ENCODE measurements at places on chromosomes 2 and 18.

DNA sequence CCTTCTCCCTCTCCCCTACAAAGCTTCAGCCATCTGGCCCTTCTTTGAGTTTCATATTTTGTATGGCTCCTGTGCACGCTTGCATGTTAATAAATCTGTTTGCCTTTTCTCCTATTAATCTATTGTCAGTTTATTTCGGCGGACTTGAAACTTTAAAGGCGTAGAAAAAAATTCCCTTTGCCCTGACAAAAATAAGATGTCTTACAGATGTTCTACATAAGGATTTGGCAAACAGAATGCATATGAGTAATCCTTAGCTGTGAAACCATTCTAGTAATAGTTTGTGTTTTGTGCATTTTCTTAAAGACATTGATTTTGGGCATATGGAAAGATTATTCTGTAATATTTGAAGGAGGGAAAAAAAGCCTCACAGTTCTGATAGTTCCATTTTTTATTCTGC, 15.0 kb upstream of the BMPR2 start:
- no peak for DNase-seq

GRCh38 chr2:14245901-14246300, 386.6 kb upstream of the LRATD1 start:
- DNase-seq: no peak

DNA sequence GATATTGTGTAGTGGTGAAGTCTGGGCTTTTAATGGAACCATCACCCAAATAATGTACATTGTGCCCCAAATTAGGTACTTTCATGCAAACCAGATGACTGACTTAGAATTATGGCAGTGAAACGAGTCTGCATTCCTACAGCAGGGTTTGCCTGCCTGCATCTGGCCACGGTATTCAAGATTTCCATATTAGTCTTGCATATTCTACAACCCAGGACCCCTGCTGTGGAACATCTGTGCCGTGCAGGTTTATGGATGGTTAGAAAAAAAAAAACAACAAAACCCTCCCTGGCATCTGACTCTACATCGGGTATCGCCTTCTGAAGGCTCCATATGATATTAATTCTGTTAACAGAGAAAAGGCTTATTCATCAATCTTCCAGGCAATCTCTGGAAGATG, 394.8 kb downstream of the DCDC2C start:
- no peak for DNase-seq

GRCh38 chr2:65309699-65310098, 82.1 kb downstream of the ACTR2 start:
- no peak for DNase-seq

- no peak for DNase-seq
These were observed 131.3 kb downstream of the CCBE1 start for GRCh38 chr18:59565957-59566356.

DNA sequence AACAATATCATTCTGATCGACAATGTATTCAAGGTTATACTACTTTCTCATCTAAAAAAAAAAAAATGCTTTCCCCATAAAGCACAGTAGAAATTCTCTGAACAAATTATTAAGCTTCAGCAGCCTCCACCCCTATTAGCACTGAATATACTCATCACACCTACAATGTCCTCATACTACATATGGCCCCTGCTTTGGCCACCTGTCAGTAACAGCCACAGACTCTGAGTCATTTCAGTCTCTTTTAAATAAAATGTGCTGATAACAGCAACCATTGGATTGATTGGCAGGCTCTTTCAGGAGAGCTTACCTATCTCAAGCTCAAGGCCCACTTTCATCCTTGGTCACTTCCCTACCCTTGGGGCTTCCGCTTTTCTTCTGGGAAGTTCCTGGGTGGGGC, 236.7 kb downstream of the TMX3 start:
- DNase-seq: no peak

DNA sequence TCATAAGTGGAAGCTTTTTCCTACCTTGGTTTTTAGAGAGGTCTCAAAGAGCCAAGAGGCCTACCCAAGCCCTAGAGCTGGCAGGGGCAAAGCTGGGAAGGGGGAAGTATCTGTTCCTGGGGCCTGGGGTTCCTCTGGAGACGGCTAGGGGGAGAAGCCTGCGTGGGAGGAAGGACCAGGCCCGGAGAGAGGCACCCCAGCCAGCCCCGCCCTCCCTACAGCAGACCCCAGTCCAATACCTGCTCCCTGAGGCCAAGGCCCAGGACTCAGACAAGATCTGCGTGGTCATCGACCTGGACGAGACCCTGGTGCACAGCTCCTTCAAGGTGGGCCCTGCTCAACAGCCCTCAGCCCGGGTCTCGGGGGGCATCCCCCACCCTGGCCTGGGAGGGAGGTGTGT, 2.2 kb downstream of the CTDSP1 start:
- no peak for DNase-seq

DNA sequence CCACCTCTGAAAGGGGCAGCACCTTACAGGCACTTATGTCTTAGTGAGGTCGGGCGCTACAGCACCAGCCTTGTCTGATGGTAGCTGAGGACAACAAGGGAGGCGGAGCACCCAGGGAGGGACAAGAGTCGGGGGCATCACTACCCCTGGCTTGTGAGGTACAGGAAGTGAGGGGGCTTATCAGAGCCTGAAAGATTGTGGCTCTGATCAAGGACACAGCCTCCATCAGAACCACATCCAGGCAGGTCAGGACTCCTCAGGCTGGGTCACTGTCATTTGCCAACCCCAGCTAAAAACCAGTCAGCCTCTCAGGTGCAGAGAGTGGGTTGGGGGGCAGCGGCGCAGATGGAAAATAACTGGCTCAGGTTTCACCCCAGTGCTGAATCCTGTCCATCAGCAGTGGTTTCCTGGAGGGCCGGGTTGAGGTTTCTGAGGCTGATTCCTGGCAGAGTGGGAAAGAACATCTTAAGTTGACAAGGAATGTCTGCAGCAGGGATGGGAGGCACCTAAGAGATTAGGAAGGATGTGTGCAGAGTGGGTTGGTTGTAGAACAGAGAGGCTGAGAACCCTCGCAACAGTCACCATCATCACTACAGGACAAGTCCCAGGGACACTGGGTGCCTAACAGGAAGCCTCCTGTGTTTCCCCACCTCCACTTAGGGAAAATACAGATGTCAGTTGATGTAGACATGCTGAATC, 45.3 kb downstream of the FBLN7 start:
- DNase-seq: no peak

- DNase-seq: no peak
These were observed 665.7 kb downstream of the TMEM182 start for GRCh38 chr2:103427567-103427966.

GRCh38 chr18:54261894-54262293, 7.4 kb upstream of the POLI start:
- DNase-seq: peak; percentile 47

DNA sequence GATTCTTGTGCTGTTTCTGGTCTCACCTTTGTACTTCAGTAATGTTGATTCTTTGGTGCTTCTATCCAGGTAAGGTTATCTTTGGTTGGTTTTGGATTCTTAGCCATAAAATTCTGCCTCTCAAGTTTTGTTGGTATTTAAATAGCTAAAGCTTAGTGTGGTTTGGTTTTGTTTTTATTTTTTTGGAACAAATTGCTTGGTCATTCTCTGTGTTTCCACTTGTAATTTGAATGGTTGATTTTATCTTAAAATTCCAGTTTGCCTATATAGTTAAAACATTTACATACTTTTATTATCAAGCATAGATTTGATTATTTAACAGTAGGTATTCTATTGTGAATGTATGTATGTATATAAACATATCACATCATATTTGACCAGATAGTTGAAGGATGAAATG, 6.6 kb downstream of the NCOA1 start:
- no peak for DNase-seq

DNA sequence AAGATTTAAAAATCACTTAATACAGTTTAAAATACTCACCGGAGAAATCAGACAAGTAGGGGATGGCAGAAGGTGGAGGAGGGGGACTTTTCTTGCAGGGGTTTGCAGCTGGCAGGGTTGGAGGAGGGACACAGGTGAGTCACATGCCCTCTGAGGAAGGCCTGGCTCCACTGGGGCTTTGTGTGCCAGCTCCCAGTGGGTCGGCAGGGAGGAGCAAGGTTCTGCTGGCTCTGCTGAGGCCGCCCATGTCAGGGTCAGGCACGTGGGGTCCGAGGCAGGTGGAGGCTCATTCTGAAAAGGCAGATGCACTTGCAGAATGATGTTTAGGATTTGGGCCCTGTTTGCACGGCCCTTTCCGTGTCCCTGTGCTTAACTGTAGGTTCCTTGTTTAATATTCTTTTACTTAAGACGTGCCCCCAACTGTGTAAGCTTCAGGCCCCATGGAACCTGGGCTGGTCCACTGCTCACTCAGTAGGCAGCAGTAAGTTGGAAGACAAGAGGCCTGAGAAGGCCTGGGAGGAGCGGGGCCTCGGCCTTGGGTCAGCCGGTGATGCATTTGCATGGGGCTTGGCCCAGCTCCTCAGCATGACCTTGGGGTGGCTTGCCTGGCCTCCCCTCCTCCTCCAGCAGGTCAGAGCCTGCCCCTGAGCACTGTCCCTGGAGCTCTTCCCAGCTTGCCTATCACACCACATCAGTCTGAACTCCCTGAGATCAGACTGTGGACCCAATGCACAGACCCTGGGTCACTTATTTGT, 141.0 kb downstream of the GLI2 start:
- DNase-seq: no peak

- DNase-seq: no peak
These were observed 437.0 kb downstream of the PARD3B start for GRCh38 chr2:204982303-204982702.

DNA sequence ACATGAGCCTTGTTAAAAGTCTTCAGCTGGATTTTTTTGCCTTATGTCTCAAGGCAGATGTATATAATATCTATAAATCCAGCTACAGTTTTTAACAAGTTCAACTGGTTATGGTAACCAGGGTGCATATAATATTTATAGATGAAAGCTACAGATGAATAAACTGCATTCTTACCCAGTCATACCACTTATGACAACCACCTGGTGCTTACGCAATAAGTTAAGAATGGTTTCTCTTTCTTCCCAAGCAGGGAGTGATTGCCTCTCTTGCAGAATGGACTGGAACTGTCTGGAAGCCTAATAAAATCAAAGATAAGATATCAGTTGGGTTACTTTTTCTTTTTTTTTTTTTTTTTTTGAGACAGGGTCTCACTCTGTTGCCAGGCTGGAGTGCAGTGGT, 19.6 kb downstream of the DHX57 start:
- DNase-seq: no peak

DNA sequence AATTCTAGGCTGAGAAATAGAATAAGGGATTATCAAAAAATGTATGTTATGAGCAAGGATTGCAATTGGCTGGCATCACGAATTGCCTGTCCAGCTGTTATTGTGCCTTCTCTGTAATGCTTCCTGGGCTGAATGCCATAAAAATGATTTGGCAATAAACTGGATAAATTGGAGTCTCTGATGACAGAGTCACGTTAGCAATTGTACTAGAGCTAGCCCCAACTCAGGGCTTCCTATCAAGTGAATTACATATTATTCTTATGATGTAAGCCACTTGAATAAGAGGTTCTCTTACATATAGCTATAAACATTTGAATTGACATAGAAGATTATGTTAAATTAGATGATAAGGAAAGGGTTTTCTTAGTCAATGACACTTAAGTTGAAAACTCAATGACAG, 607.5 kb upstream of the REG3G start:
- DNase-seq: no peak

- no peak for DNase-seq
These were observed 219.3 kb downstream of the NEDD4L start for GRCh38 chr18:58263055-58263957.

DNA sequence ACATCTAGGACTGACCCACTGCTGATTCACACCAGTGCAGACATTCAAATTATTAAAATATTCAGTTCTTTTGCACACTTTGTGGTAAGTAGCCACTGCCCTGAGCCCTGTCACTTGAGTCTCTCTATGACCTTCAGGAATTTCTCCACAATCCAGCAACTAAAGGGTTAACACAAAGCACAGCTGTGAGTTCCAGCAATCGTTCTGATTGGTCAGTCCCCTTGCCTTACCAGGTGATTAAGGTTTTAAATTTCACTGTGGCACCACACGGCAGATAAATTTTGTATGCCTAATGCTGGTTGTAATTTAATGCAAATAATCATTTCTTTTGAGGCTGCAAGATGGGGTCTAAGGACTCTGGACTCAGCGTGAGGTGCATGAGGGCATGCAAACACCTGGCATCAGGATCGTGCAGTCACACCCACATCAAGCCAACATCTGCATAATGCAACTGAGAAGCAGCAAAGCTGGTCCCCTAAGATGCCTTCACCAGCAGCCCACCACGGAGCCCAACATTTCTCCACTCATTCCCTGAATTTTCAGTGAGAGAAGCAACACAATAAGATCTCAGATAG, 36.6 kb downstream of the SLC14A1 start:
- no peak for DNase-seq

DNA sequence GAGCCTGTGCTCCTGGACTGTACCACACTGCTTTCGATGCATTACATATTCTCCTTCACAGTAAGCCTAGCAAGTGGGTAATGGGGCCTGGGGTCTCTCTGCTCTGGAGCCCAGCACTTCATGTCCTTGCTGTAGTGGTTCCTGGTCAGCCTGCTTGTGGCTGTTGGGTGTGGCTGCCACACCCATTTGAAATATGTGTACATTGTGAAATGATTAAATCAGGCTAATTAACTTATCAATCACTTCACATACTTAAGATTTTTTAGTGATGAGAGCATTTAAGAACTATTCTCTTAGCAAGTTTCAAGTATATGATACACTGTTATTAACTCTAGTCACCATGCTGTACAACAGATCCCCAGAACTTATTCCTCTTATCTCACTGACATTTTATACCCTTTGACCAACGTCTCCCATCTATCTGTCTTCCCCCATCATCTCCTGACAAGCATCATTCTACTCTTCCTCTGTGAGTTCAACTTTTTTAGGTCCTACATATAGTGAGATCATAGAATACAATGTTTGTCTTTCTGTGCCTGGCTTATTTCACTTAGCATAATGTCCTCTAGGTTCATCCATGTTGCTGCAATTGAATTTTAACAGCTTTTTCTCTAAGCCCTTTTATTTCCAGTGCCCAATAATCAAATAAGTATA, 92.1 kb downstream of the LYPD6 start:
- no peak for DNase-seq

GRCh38 chr2:197559681-197560080, 43.8 kb downstream of the MOB4 start:
- no peak for DNase-seq

DNA sequence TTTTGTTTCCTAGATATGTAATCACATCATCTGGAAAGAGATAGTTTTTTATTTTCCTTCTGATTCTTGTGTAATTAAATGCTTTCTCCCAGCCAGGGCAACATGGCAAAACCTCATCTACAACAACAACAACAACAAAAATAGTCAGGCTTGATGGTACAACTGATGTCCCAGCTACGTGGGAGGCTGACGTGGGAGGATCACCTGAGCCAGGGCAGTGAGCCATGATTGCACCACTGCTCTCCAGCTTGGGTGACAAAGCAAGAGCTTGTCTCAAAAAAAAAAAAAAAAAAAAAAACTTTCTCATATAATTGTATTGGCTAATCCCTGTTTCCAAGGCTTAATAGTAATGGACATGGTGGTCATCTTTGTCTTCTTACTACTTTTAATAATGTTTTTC, 26.4 kb upstream of the PGAP1 start:
- no peak for DNase-seq

GRCh38 chr2:100041946-100042345, 100.4 kb downstream of the AFF3 start:
- DNase-seq: no peak

GRCh38 chr18:56647951-56648893, 2.9 kb upstream of the WDR7 start:
- no peak for DNase-seq
